ENCODE measurements at places on chromosomes 2 and 18.

- DNase-seq: no peak
Observed at GRCh38 chr2:178899656-178900055, 92.4 kb upstream of the TTN start.

DNA sequence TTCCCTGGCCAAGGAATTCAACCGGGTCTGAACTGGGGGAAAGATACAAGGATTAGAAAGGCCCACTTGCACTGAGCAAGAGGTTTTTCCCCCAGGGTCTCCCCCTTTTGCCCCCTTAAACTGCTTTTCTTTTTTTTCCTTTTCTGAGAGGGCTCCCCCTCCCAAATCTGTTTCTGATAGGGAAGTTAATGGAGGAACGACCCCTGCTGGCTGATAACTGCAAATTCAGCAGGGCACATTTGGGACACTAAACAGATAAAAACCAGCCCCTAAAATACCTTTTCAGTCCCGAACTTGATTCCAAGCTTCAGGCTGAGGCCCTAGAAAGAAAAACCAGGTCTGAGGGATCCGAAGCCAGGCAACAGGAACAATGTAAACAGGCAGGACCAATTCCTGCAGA lies 1012.4 kb upstream of the CRIM1 start:
- DNase-seq: no peak

- DNase-seq: no peak
Observed at GRCh38 chr2:68857202-68857845, 13.9 kb downstream of the BMP10 start.

GRCh38 chr2:27690052-27690451 lies 26.4 kb downstream of the SLC4A1AP start:
- no peak for DNase-seq

DNA sequence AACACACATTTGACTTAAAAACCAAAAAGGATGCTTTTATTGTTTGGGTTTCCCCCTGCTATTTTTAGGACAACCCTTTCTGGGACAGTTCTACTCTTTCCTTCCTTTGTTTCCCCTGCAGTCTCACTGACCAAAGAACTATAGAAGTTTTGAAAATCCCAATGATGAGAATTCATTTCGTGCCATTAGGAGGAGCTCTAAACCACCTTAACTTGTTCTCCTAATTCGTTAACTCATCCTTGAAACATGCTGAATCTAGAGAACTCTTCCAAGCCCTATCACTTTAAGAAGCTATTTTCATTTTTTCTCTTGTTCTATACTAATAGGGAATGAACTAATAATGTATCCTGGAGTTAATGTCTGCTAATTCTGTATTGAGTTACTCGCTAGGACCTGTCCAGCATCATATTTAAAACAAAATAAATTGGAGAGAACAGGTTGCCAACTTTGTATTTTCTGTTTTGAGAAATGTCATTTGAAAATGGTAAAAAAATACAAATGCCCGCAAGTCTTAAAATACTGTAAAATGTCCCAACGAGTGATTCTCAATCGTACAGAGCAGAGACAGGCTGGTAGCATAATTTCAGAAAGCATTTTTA lies 62.9 kb downstream of the AFTPH start:
- no peak for DNase-seq
